GM19239 (cell line): ENCODE measurements at places on chromosomes 5 and 9.

- DNase-seq, result no peak
These were observed 65.2 kb downstream of the PBX3 start for GRCh38 chr9:125812403-125812802.

- DNase-seq, result no peak
These were observed 287.6 kb downstream of the KDM4C start for GRCh38 chr9:7045361-7045760.

- no peak for DNase-seq
These were observed 136.7 kb upstream of the TAF11L2 start for GRCh38 chr5:17361331-17361730.

DNA sequence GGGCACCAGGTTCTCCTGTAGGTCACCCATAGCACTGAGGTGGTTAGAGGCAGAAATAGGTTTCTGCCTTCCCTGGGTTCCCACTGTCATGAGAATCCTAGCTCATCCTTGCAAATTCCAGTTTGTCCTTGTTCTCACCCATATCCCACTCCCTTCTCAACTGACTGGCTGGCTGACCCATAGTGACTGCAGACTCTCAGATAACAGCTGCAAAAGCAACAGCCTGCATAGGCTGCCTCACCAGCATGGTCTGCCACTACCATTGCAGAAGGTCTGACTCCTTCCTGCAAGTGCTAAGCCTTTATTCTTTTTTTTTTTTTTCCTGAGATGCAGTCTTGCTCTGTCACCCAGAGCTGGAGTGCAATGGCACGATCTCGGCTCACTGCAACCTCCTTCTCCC, 194.0 kb downstream of the SEMA6A start:
- DNase-seq, result no peak

- DNase-seq, result no peak
These were observed 52.1 kb downstream of the LRSAM1 start for GRCh38 chr9:127503379-127503921.

DNA sequence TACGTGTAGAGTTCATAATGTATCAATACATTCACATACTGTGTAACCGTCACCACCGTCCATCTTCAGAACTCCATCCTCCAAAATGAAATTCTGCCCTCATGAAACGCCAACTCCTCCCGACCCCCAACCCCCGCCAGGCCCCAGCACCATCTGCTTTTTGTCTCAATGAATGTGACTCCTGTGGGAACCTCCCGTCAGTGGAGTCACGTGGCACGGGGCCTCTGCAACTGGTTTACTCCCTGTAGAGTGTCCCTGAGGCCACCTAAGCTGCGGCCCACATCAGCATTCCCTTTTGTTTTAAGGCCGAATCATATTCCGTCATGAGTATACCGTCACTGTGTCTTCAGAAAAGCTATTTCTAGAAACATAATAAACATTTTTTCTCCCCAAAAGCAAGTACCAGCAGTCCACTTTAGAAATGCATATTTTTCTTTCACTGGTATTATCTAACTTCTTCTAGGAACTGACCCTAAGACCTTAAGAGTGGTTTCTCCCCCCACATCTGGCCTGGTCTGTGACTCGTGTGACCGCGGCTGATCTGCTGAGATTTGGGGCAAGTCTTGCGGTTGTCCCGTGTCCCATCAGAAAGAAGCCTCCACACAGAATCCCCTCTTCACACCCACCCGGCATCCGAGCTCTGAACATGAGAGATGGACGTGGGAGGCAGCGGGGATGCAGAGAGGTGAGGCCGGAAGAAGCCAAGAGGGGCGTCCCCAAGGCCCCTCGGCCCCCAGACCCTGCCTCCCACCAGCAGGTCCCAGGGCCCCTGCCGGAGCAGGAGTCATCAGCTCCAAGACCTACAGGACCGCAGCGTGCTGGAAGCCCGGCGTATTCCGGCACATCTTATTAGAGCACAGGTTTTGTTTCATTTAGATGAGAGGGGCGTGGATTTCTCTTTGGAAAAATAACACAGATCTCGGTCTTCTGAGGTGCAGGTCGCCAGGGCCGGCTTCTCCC, 38.3 kb downstream of the SLC6A3 start:
- DNase-seq, result no peak

- DNase-seq, result no peak
These were observed 167.7 kb downstream of the CCDC192 start for GRCh38 chr5:127870914-127871313.

DNA sequence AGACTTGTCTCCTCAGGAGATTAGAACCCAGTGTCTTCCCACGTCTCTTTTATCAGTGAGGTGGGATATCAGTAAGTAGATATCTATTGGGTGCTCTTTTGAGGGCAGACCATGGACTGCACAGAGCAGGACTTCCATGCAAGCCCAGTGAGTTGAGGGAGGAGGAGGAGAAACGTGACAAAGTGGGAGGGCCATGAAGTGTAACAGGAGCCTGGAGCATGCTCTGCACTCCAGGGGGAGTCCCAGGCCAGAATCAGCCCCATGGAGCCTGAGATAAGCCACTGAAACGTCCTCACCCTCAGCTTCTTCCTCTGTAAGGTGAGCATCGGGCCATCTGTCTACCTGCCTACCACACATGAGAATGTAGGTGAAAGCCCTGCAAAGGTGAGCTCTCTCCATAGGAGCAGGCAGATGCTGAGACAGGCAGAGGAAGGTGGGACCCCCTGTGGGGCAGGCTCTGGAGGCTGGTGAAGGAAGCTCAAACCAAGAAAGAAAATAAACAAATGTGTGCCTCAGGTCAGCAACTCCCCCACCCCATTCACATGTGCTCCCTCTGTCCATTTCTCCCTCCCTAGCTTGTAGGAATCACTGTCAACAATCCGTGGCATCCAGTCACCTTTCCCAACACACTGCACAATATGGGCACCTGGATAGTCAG, 87.4 kb downstream of the NRG2 start:
- no peak for DNase-seq

DNA sequence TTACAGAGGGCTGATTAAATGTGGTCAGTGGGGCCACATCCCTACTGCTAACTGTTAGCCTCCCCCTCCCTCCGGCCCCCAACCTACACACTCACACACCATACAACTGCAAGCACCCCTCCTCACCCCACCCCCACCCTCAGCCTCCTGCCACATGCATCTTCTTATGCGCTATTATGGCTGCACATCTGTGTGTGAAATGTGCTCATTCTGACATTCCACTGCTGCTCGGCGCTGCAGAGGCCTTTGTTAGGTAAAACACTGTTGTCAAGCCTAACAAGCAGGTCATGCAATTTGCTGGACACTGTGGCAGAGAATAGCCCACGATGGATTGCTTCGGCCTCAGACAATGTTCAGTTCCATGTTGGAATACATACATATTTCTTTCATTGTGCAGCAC, 173.6 kb downstream of the NR2F1-AS1 start:
- DNase-seq, result no peak

GRCh38 chr5:18497089-18497488, 862.8 kb downstream of the TAF11L14 start:
- DNase-seq, result no peak

GRCh38 chr9:16434526-16434925, 435.9 kb downstream of the BNC2 start:
- no peak for DNase-seq
